ENCODE measurements at places on chromosomes 3 and 15.
A peak's percentile ranks its signal among the peaks of the same experiment; 100 is the strongest.

DNA sequence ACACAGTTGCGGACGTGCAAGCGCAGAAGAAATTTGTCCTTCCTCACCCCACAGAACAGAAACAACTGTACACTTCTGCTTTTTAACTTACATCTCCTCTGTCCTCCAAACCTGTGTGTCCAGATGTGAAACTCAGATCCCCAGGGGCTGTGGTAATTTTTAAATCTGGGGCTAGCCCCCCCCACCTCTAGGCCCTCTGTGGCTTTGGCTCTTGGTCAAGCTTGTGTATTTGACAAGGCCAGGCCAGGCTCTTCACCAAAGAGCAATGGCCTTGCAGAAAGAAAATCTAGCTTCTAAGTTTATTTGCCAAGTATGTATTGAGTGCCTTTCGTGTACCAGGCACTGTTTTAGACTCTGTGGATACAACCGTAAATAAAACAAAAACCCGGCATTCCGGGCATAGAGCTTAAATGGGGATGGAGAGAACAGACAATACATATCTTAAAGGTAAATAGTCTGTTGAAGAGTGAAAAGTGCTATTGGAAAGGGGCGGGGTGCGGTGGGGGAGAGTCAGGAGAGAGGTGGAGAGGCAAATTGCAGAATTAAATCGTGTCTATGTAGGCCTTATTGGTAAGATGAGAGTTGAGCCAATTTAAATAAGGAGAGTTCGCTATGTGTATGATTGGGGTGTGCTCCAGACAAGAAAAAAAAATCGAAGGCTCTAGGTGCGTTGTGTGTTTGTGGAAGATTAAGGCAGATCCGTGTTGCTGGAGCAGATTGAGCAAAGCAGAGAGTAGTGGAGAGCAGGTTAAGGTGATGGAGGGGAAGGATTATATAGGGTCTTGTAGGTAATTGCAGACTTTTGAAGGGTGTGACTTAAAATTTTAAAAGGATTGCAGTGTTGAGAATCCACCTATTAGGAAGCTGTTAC is 781 bp upstream of the DPH6 start:
- DNase-seq: no peak

DNA sequence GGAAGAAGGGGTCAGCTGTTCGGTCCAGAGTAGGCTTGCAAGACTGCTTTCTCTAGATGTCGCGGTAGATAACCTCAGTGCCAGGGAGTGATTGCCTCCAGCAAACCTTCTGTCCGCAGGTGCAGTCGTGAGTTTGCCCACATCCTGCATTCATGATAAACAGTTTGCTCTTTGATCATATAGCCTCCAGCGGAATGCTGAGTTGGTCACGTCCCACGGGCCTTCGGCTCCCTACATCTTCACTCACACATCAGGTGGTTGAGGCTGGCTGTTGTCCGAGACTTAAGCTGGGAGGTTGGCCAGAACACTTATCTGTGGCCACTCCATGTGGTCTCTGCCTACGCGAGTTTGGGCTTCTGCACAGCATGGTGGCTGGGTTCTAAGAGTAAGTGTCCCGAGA is 62.1 kb upstream of the NR2C2 start:
- DNase-seq: no peak

DNA sequence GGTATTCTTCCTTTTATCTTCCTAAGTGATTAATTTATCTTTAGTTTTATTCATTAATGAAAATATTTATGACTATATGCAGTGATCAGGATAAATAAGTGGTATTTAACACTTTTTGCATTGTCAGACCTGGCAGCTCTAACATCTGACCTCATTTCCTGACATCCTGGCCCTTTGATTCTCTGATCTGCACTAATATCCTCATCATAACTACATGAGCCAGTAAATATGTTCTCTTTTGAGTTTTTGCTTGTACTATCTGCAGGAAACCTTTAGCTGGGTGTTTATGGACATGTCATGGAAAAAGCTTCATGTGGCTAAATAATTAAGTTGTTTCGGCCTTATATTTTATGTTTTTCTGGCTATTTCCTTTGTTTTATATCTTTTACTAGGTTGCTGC is 10.5 kb downstream of the NKTR start:
- no peak for DNase-seq

- DNase-seq: no peak
Observed at GRCh38 chr3:43742920-43743319, 52.2 kb downstream of the ABHD5 start.

- no peak for DNase-seq
Observed at GRCh38 chr3:171770689-171771620, 39.3 kb downstream of the PLD1 start.

- peak; percentile 35 for DNase-seq
Observed at GRCh38 chr3:158790901-158791589, 10.8 kb upstream of the MFSD1 start.

DNA sequence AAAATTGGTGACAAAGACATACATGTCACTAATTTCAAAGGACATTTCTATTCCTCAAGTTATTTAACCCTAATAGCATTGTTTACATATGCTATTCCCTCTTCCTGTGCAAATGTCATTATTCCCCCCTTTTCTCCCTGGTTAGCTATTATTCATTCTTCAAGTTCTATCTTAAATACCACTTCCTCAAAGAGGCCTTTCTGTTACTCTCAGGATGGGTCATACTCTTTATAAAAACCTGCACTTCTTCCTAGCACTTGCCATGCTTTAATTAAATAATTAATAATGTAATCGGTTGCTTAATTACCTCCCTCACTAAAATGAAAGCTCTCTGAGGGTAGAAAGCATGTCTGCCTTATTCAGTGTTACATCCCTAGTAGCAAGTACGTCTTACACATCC is 88.5 kb downstream of the XRN1 start:
- no peak for DNase-seq

GRCh38 chr3:195441476-195441991 is 1.3 kb downstream of the ACAP2 start:
- DNase-seq: peak; percentile 4

DNA sequence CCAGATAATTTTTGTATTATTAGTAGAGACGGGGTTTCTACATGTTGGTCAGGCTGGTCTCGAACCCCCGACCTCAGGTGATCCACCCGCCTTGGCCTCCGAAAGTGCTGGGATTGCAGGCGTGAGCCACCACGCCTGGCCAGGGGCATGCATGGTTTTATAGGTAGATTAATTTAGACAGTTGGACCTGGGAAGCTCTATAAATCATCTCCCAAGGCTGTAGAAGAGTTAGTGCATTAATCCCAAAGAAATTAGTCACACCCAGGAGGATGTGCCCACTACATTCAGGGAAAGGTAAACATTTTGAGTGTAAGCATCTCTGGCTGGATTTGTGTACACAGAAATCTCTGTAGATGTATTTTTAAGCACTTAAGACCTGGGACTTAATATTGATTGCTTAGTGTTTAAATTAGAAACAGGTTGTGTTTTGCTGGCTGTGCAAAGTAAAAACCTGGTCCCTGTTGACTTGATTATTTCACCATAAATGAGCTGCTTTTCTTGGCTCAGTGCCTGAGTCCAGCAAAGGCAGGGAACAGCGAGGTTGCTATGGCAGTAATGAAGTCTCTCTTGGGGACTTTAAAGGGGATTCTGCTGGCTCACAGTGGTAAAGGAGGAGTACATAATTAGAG is 19.2 kb downstream of the EXOSC7 start:
- peak; percentile 40 for DNase-seq

- no peak for DNase-seq
Observed at GRCh38 chr3:16871915-16872842, 12.6 kb upstream of the PLCL2 start.

DNA sequence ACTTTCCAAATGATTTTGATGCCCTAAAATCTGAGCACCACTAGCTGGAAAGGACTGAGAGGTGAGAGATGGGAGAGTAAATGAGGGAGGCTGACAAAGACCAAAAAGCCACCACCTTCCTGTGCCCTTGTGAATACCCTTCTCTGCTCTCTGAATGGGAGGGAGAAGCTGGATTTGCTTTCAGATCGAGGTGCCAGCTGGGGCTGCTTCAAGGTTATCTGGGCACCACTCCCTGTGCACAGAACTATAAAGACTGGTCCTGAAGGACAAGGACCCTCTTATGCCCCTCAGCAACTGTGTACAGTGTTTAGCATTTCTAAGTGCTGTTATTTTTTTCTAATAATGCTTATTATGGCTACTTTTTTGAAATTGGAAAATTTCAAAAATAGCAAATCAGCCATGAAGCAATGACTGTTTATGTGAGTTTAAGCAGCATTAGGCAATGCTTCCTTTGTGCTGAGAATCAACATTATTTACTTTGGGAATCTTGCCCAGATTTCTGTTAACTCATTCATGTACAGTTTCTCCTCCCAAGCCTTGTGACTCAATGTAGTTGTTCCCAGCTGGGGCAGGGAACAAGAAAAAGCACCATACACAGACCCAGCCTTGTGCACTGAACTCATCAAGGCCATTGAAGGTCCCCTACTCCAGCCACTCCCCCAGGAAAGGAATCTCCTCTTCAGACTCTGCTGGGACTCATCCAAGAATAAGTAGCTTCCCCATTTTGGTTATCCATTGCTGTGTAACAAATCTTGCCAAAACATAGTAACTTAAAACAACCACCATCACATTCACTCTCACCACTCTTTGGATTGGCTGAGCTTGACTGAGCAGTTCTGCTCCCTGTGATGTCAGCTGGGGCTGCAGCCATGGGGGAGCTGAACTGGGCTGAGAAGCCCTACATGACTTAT is 37.3 kb upstream of the CDV3 start:
- no peak for DNase-seq

DNA sequence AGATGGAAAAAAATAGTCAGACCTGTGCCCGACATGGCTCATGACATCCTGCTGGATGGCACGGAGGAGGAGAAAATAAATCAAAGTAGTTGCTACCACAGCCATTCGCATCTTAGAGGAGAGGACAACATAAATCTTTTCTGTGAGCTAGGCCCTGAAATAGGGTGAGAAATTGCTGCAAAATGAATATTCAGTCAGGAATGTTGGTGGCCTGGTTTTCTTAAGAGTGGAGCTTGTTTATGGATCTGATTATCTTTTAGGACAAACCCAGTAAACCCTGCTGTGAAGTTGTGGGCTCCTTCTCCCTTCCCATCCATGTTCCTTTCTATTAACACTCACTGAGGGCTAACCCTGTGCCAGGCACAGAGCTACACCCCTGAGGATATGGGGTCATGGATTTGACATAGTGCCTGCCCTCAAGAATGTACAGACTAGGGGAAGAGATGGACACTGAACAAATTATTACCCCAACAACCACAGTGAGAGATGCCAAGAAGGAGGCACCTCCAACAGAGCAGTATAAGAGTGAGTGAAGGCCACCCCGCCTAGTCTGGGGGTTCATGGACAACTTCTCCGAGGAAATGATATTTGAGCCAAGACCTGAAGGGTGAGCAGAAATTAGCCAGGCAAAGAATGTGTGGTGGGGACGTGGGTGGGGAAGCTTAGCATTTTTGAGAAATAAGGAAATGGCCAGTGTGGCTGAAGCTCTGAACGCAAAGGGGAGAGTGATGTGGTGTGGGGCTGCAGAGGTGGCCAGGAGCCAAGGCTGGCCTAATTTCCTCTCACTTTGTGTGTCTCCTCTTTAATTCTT is 68.9 kb upstream of the ARL8B start:
- DNase-seq: no peak

DNA sequence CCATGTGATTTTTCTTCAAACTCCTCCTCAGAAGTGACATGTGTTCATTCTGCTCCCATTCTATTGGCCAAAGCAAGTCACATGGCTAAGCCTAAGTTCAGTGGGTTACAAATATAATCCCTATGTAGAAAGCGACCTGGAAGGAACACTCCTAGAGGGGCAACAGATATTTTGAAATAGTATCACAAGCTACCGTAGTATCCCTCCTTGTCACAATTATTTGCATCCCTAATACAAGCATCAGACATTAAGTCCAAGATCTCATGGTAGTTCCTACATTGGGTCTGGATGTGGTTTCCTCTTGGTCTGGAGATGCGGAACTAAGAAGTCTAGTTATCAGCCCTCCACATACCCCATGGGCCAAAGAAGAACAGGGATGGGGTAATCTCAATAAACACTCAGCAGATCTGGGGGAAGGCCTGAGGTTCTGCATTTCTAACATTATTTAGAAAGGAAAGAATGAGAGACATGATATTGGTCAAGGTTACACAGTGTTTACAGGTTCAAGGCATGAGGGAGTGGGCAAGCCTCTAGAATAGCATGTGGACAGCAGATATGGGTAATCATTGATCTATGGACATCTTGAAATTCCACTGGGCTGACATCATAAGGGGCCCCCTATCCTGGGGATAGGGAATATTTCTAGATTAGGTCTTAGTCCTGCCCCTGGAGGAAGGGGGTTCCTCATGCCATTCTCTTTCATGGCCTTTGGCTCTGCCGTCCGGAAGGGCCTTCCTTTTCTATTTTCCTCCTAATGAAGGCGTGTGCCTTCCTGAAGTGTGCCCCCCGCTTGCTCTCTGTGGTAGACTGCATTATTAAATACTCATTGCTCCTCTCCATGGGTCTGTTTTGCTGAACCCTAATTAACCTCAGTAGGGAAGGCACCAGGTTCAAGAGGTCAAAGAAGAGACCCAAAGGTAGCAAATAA is 17.8 kb upstream of the ABHD2 start:
- DNase-seq: no peak

GRCh38 chr3:149610351-149611105 is 47.3 kb downstream of the WWTR1 start:
- no peak for DNase-seq

DNA sequence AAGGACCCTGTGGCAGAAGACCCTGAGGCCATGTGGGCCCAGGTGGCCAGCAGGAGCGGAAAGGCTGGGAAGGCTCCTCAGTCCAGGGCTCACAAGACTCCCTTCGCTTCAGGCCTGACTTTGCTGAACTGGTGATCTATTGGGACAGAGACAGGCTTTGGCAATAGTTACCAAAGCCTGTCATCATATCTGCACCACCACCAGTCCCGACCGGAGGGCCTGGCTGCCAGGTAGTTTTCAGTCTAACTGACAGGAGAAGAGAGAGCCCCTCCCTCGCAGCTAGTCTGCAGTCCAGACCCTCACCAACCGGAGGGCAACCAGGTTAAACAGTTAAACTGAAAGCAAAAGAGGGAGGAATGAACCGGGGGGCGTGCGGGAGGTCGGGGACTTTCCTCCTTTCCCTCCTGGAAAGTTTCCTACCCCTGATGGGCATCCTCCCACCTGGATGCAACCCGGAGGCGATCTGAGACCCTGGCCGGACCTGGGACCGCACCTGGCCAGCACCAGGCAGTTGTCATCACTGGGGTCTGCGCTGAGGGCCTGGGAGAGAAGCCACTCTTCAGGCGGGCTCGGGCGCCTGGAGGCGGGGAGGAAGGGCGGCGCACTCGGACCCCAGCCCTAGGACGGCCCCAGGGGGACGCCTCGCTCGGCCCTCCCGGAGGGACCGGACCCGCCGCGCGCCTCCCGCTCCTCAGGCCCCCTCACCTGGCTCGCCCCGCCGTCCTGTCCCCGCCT is 435 bp downstream of the RAB27A start:
- DNase-seq: peak; percentile 10

DNA sequence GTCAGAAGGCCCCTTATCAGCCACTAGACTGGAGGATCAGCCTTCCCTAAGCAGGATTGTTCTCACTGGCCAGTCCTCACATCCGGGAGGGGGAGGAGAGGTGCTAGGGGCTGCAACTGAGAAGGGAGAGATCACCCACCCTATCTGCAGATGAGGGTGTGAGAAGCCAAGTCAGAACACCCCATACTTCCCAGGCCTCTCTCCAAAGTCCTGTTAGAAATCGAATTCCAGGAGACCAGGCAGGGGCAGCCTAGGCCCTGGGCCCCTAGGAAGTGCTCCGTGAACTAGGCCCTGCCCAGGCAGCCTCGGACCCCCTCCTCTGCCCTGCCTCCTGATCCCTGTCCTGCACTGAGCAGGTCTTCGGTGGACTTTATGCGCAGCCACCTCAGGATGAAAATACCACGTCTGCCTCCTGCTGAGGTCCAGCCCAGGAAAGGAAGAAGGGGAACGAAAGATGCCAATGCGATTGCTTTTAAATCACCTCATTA is 933 bp downstream of the DZIP1L start:
- DNase-seq: no peak
